ENCODE measurements at places on chromosomes 12 and 14. TPM values are rescaled to one million over a fixed set of nuclear protein-coding genes. Genes with fewer than 3 reads are reported as not detected.

The NOP9 gene
- 31.1 TPM for total RNA-seq

GRCh38 chr12:62113366-62114011, 146.7 kb upstream of the USP15 start:
- DNase-seq, result peak; percentile 64

DNA sequence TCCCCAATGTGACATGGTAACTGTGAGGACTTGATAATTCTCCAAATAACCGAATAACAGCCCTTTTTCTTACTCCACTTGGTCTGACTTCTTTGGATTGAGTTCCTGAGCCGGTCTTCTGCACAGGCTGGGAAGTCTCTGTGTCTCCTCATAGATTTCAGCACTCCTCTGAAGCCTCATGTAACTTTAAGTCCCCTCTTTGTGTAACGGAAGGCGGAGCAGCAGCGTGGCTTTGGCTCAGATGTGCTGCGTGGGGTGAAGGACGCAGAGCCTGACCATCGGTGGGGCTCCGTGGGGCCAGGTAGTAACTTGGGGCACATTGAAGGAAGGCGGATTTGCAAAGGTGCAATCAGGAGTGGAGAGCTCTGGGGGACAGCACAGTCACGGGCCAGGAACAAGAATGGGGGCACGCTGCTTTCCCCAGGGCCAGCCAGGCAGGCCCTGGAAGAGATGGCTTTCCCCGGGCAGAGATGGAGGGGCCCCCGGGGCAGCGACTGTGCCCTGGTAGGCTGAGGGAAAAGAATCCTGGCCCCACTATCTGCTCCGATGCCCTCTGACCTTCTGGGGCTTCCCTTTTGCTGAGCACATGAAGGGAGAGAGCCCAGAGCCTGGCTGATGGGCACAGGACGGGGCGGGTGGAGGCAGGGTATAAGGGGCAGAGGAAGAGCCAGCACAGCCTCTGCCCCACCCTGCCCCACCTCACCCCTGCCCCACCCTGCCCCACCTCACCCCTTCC, 56.9 kb downstream of the ADGRD1 start:
- DNase-seq, result no peak

DNA sequence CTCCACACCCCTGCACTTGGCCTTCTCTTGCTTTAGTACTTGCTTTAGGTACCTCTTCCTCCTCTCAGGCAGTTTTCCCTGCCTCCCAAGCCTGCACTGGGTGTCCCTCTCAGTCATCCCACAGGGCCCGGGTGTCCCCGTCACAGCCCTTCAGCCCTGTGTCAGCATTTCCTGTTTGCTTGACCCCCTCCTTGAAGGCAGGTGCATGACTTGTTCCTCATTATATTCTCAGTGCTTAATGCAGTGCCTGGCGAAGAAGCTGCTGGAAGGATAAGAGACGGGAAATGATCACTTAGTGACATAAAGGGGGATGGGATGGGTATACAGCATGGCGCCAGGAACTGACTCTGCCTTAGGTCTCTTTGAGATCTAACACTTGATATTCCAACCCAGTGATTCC, 61.5 kb downstream of the IQSEC3 start:
- no peak for DNase-seq

DNA sequence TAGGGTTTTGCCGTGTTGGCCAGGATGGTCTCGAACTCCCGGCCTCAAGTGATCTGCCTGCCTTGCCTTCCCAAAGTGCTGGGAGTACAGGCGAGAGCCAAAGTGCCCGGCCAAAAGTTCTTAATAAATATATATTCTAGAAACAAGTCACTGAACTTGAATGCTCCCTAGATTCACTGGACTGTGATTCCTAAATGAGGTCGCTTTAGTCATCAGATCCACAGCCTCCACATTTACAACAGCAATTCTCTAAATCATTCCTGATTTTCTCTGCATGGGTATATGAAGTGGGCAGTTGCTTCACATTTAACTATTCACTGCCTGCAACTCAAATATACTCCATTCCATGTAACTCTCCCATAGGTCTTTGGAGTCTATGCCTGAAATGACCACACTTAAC, 813.0 kb downstream of the GALC start:
- no peak for DNase-seq

All from endodermal cell (in vitro differentiated cells).